B cell (primary cell): ENCODE measurements at places on chromosomes 6 and 20.
A peak's percentile ranks its signal among the peaks of the same experiment; 100 is the strongest.

DNA sequence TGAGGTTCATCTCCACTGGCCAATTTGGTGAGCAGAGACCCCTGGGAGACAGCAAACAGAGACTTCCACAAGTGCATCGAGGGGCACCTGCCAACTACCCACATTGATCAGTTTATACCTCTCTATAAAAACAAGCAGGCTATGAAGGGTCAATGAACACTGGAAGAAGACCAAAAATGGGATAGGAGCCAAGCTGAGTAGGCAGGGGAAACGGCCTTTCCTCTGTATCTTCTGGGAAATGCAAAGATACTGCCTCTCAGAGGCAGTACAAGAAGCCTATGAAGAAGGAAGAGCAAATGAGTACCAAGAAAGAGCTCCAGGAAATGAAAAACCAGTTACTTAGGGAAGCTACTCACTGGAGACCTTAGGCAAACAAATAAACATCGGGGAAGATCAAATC lies 247.7 kb downstream of the GMDS start:
- no peak for DNase-seq

- DNase-seq: no peak
Measured at GRCh38 chr6:129314575-129314974, 395.4 kb downstream of the ARHGAP18 start.

- no peak for DNase-seq
Measured at GRCh38 chr6:167409079-167409478, 84.2 kb downstream of the TTLL2 start.

DNA sequence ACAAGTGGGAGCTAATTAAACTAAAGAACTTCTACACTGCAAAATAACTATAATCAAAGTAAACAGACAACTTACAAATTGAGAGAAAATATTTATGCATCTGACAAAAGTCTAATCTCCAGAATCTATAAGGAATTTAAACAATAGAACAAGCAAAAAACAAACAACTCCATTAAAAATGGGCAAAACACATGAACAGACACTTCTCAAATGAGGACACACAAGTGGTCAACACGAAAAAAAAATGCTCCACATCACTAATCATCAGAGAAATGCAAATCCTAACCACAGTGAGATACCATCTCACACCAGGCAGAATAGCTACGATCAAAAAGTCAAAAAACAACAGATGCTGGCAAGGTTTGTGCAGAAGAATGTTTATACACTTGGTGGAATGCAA lies 36.2 kb downstream of the STMND1 start:
- no peak for DNase-seq

DNA sequence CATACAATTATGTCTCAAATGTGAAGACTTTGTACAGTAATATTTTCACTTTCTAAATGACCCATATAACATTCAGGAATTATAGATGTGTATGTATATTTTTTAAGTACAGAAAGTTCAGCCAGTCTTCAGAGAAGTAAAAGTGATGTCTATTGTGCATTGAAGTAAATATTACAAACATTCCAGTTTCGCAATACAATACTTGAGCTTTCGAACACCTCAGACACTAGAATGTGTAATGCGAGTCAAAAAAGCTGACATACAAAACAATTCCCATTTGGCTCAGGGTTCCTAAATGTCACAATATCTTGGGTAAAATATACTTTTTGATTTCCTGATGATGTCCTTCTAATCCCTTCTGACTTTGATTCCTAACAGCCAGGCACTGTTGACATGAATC lies 101.4 kb downstream of the ZNF217 start:
- DNase-seq: no peak

- DNase-seq: no peak
Measured at GRCh38 chr6:106886922-106887797, 87.4 kb downstream of the CD24 start.

GRCh38 chr20:45362804-45363610 lies at the start of gene SYS1:
TSS of gene SYS1 (plus strand) at chr20:45363156. CDS start at chr20:45363532, 376 bp downstream.
- DNase-seq: peak; percentile 99

- DNase-seq: no peak
Measured at GRCh38 chr20:58143531-58143930, 84.9 kb downstream of the ANKRD60 start.

DNA sequence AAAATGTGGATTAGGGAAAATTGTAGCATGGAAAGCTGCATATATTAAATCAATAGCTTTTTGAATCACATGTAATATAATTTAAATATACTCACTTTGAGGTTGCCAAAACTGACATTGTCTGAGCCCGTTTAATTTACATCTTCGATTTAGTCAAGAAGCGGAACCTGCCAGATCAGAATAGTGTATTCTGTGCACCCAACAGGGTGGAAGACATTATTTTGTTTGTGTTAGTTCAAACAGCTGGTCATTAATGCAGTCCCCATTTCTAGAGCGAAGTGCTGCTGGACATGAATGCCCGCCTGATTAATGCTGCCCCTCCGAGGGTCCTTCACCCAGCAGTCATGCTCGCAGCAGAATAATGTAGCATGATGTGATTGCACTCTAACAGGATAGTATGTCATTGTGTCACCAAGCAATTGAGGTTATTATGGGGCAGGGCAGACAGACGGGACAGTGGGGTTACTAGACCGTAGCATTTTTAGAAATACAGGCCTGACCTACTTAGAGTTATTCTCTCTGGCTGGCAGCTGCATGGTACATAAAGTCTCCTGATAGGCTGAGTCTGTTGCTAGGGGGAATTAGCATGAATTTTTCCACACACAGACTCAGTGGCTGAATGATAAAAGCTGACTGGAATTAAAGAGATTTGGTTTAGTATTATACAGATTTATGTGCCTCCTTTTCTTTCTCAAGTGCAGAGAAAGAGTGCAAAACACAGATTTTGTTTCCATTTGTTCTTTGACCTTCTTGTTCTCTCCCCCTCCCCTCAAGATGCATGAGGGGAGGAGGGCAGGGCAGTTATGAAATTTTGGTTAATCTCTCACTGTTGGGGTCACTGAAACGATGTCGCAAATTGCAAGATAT lies 147.1 kb downstream of the PRL start:
- DNase-seq: no peak

DNA sequence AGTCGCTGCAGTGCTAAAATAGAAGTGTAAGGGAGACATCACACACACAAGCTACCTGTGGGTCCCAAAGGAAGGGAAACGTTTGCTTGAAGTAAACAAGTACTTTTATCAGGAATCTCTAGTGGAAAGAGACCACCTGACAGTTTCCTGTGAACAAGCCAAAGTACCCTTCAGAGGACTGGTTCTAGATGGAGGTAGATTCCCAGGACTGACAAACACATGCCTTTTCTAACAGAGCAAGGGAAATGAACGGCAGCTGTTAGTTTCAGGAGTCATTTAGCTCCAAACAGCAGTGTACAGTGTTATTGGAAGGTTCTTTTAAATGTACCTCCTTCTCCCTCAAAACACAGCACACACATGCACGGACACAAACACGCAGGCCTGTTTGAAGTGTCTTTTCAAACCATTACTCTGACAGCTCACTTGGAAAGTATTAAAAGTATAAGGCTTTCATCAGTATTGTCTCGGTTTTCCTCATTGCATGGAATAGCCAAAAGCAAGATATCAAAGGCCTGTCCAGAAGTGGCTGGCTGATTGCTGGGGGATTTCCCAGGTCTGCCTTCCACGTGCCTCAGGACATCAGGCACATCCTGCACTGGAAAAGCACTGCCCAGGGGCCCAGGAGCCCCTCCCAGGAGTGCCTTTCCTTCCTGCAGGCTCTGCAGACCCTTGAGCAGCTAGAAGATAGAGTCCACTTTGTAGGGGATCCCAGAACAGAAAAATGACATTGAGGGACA lies 393.2 kb upstream of the SOX4 start:
- no peak for DNase-seq

- DNase-seq: no peak
Measured at GRCh38 chr6:53615633-53616449, 49.7 kb downstream of the KLHL31 start.
